ENCODE measurements at places on chromosomes 16 and 17.

- no peaks in the 10 kb centered on the region for H3K36me3 ChIP-seq
- H3K4me1 ChIP-seq, result peaks cover 27% of the 10 kb centered on the region
- peak within 1 kb of the TSS; percentile 60 for H3K27ac ChIP-seq
Measured at GRCh38 chr16:275786-276232, at the start of gene RGS11. Gene RGS11 (minus strand): TSS chr16:275944. CDS start chr16:275911, 33 bp downstream.

DNA sequence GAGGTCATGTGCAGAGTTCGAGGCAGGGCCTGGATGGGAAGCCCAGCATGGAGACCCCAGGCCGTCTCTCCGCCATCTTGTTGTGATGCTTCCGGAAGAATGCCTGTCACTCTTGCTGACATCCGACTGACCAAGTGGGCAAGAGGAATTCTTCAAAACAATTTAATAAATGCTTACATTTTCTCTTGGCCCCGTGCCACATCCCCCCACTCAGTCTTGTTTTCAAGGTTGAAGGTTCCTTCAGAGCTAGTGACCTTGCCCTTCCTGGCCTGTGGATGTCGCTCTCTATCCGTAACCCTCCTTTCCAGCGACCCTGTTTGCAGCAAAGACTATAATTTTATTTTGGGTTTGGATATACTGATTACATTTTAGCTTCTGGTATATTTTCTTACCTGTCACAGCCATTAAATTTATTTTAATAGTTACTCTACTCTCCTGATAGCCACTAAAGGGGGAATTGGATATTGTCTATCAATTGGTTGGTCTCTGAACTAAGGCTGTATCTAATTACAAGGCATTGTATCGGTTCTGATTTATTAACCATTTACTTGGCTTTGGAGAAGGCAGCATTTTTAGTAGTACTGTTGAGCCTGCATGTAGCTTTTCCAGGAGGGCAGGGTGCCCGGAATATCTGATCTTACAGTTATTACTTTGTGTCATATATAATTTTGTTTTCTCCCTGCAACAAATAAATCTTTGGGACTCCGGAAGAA lies 264.5 kb downstream of the WWOX start:
- H3K36me3 ChIP-seq, result no peaks in the 10 kb centered on the region
- H3K4me3 ChIP-seq, result no peak overlapping the region
- H3K27me3 ChIP-seq, result no peaks in the 10 kb centered on the region
- no peaks in the 10 kb centered on the region for H3K4me1 ChIP-seq
- no peak overlapping the region for H3K27ac ChIP-seq

- H3K27ac ChIP-seq, result peak overlapping the region; percentile 18
- no peak overlapping the region for H3K4me3 ChIP-seq
- no peaks in the 10 kb centered on the region for H3K27me3 ChIP-seq
- peaks cover 25% of the 10 kb centered on the region for H3K4me1 ChIP-seq
Measured at GRCh38 chr17:4270736-4271135, 7.0 kb upstream of the ANKFY1 start.

DNA sequence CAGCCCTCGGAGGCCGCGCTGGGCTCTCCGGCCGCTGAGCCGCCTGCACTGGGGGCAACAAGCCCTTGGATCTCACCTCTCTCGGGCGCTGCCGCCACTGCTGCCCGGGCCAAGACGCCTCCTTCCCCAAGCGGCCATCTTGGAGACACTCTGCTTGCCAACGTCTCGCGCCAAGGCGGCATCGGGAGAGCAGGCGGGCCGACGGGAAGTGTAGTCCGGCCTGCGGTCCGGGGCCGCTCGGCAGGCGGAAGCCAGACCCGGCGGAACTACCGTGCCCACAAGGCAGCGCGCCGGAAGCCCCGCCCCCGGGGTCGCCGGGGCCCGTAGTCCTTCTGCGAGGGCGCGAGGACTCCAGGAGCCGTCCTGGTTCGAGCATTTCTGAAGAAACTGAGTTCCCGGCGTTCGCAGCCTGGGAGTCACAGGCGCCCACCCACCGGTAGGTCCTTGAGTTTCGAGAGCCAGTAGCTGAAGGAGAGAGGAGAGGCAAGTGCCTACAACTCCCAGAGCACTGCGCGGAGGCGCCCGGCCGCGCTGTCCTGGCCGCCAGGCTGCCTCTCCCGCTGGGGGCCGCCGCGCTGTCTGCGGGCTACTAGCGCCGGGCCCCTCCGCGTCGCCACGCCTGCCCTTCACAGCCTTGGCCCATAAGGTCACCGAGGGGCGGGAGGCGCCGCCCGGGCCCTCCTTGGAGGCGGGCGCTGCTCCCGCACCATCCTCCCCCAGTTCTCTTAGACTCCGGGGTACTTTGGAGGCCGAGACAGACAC lies at the start of gene TMEM11:
Gene TMEM11, minus strand, starts transcription at position 147 of the 762 bp plus-strand sequence. Its CDS starts 9 bp downstream, at position 138.
- peak within 1 kb of the TSS; percentile 94 for H3K27ac ChIP-seq
- DNase-seq, result peak; percentile 95
- no peaks in the 10 kb centered on the region for H3K27me3 ChIP-seq
- peak within 1 kb of the TSS; percentile 96 for H3K4me3 ChIP-seq

GRCh38 chr16:46808997-46809396 lies 22.0 kb downstream of the C16orf87 start:
- H3K4me1 ChIP-seq, result no peaks in the 10 kb centered on the region
- H3K27ac ChIP-seq, result no peak overlapping the region
- no peaks in the 10 kb centered on the region for H3K36me3 ChIP-seq
- H3K4me3 ChIP-seq, result no peak overlapping the region

Data from right atrium auricular region (tissue), 2 donors.